Esophagus squamous epithelium (tissue), 5 donors: ENCODE measurements at places on chromosomes 3 and 15.

- no peak for DNase-seq
Measured at GRCh38 chr3:48301800-48302166, 31.7 kb downstream of the SPINK8 start.

DNA sequence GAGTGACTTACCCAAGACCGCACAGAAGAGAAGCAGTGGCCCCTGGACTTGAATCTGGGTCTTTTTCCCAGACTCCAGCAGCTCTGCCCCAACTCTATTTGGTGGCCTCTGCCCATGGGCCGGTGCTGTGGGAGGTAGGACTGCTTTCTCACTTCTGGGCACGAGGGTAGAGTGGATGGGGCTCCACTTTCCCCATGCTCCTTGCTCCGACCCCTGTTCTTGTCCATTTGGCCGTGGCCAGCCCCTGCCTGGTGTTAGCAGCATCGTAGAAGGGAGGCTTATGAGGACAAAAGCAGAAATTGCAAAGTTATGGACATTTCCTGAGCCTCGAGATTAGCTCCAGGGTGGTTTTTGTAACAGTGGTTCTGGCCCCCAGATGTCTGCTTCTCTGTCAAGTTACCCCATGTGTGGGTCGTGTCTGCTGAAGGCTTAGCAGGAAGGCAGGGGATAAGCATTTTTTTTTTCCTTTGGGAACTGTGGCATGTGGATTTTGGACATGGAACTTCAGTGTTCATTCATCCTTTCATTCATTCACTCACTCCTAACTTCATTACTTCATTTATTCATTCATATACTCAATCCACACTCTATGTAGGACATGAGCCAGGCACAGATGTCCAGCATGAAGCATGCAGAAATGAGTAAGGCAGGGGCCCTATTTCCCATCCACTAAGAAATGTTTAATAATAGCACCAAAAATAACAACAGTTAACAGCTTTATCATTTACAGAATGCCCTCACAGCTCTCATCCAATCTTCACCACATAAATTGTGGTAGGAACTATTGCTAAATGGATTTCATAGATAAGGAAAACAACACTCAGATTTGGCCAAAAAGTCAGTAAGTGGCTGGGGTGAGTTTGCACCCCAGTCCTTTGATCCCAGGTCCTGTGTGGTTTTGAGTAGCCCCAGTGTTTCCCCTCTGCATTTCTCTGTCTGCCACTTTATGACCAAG lies 180.5 kb downstream of the OPA1 start:
- DNase-seq, result no peak

DNA sequence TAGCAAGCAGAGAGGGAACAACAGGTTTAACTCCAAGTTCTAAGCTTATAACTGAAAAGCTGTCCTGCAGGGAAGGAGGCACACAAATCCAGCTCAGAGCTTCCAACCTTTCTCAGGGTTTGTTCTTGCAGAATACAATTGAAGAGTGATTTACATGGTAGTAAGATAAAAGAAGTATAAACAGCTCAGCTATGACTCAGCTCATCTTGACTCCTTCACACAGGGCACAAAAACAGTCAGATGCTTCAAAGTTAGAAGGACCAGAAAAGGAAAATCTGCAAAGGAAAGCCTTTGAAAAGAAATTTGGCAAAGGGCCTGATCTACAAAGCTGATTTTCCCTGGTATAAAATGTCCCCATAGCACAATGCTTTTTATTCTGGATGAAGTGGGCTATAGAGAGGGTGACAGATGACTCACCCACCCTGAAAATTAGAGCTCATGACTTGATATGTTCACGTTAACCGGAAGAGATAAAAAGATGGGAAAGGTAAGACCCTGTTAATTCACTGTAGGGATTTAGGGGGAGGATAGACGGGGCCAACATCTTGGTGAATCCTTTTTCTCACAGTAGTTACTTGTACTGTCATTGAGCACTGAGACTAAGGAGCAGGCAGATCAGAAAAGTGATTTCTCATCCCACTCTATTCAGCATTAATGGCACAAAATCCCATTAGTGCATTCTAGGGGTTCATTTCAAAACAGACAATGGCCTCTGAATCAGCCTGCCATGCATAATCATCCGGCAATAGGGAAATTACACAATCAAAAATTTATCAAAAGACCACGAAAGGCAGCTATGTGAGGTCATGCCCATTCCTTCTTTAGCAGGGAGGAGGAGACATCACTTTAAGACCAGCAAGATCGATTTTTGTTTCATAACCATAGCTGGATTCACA lies 143.5 kb downstream of the GAP43 start:
- DNase-seq, result no peak

DNA sequence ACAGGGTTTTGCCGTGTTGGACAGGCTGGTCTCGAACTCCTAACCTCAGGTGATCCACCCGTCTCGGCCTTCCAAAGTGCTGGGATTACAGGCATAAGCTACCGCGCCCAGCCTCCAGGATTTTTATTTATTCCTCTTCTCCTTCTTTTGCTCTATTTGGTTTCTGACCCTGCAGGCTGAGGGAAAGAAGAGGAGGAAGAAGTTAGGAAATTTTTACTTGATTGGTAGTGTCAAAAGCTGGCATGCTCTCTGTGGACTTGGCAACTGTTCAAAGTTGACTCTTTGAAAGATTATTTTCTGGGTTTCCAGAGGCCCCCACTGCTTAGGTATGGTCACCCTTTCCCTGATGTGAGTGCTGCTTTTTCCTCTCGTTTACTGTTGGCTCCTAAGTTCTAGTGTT lies 372.2 kb downstream of the DIPK2A start:
- DNase-seq, result no peak

- no peak for DNase-seq
Measured at GRCh38 chr3:58868097-58868779, 181.6 kb downstream of the CFAP20DC start.

DNA sequence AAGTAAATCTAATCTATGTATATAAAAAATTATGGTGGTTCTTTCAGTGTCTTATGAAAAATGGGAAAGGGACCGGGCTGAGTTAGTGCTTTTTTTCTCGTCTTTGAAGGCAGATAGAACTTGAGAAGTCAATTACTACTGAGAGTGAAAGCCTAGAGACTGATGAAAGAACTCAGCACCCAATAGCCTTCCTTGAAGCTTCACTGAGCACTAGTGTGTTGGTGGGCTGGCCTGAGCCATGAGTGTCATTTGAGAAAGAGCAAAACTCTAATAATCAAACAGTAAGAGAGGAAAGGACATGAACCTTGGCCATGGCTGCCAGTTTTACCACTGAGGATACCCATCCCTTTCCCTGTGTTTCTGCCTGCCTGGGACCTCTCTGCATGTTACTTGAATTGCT lies 428.3 kb upstream of the RASGRP1 start:
- no peak for DNase-seq

DNA sequence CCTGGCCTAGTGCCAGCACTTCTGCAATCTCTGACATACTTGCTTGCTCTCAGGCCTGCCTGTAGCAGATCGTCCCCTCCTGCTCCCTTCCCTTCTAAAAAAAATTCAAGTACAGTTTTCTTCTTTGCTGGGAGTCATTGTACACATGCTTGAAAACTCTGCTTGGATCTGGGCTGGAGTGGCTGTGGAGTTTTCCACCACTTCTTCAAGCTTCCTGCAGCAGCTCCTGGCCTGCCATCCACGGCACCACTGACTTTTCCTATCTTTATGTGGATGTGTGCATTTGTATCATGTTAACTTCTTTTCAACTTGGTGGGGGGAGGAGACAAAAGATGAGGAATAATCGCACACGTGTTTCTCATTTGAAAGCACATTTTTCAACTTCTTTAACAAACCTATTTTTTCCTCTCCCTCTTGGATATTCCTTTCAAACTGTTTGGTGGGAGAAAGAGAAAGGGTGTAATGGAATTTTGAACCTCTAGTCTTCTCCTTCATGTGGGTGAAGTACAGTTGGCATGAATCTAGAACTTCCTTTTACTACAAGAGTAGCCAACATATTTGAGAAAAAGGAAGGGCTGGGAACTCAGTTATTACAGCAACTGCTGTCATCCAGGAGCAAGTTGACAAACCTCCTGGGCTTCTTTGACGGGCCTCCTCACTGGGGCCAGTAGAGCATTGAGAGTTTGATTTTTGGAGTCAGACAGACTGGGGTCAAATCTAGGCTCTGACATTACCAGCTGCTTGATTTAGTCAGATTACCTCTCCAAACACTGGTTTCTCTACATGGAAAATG lies 61.2 kb upstream of the LRTM1 start:
- no peak for DNase-seq

DNA sequence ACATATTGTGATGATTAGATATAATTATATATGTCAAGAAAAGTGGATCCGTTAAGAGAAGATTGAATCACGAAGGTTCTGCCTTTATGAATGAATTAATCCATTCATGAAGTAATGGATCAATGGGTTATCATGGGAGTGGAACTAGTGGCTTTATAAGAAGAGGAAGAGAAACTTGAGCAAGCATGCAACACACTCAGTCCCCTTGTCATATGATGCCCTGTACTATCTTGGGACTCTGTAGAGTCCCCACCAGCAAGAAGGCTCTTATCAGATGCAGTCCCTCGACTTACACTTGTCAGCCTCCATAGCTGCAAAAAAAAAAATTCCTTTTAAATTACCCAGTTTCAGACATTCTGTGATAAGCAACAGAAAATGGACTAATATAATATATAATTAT lies 301.9 kb downstream of the RAP2B start:
- no peak for DNase-seq
